Activated T-cell treated with anti-CD3 and anti-CD28 coated beads, Interleukin-2, amount 50 U/mL, for 1 hour (primary cell): ENCODE measurements at places on chromosomes 1 and 21.
A peak's percentile ranks its signal among the peaks of the same experiment; 100 is the strongest.

- no peak for DNase-seq
These were observed 41.5 kb downstream of the COLGALT2 start for GRCh38 chr1:183996040-183996384.

DNA sequence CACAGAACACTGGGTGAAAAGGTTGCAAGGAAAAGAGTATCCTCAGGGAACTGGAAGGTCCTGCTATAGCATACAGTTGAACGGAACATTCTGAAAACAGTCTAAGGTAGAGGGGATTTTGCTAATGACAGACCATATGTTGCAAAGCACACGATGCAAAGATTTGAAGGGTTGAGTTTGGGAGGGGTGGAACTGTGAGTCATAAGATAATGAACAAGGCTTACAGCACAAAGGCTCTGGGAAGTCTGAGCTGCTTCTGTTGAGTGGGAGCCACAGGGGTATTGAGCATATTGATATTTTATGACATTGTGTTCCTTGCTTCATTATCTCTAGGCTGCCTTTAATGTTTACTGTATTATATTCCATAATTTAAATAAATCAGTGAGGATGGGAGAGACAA, 104.9 kb downstream of the PLPPR4 start:
- DNase-seq, result no peak

DNA sequence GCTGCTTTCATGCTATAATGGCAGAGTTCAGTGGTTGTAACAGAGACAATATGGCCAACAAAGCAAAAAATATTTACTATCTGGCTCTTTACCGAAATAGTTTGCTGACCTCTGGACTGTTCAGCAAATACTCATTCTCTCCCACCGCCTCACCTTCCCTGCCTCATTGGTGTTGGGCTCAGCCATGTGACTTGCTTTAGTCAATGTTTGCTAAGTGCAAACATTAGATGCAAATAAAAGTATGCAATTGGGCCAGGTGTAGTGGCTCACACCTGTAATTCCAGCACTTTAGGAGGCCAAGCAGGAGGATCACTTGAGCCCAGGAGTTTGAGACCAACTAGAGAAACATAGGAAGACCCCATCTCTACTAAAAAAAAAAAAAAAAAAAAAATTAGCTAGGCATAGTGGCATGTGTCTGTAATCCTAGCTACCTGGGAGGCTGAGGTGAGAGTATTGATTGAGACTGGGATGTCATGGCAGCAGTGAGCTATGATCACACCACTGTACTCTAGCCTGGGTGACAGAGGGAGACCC, 55.1 kb downstream of the RPL5 start:
- DNase-seq, result no peak

- no peak for DNase-seq
These were observed 2.8 kb upstream of the SRRM1 start for GRCh38 chr1:24640288-24640687.

- DNase-seq, result no peak
These were observed 82.9 kb downstream of the ARID4B start for GRCh38 chr1:235244974-235245592.

- DNase-seq, result no peak
These were observed 31.4 kb upstream of the KIRREL1 start for GRCh38 chr1:157961805-157962762.

GRCh38 chr21:38388203-38388602, 110.1 kb downstream of the ERG start:
- DNase-seq, result no peak

DNA sequence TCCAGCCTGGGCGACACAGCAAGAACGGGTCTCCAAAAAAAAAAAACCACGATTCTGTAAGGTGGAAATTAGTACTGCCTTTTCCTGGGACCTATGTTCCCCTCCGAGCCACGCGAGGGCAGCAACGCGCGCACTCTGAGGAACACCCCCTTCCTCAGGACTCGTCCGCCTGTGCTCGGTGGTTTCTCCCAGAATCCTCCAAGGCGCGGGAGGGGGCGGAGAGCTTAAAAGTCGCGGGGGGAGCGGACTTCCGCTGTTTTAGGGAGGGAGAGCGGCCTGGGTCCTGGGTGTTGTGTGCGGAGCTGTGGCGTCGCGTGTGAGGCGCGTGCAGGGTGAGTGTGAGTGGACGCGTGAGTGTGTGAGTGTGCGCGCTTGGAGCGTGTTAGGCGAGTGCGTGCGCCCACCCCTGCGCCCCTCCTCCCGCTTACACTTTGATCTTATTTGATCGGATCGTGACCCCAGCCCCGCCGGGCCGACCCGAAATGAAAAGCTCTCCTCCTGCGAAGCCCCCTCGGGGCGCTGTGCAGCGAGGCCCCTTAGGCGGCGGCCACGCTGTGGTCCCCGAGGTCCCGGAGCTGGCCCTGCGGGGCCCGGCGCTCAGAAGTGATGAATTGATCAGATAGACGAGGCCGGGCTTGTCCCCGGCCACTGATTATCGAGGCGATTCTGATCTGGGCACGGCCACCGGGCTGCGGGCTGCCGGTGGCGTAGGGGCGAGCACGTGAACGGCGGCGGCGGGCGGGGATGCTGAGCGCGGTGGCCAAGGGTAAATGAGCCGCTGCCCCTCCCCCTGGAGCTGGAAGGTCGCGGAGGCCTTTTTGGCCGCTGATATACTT, 9.6 kb downstream of the TMEM167B start:
- DNase-seq, result peak; percentile 95
